Hematopoietic multipotent progenitor cell (in vitro differentiated cells): ENCODE measurements at places on chromosomes 6 and 20. TPM values are rescaled to one million over a fixed set of nuclear protein-coding genes. Genes with fewer than 3 reads are reported as not detected.

The PCNA gene
- total RNA-seq, result 153 TPM

The EPHA7 gene
- not detected for total RNA-seq

The GGTLC1 gene
- not detected for total RNA-seq

The STX11 gene
- total RNA-seq, result 32.3 TPM

The PNPLA1 gene
- total RNA-seq, result 0.27 TPM

The BMP7 gene
- not detected for total RNA-seq

The CCDC170 gene
- total RNA-seq, result not detected

The CLPSL1 gene
- total RNA-seq, result not detected

The WFDC2 gene
- total RNA-seq, result not detected

The ZNF165 gene
- total RNA-seq, result 1.6 TPM

The VSX1 gene
- not detected for total RNA-seq

The SDC4 gene
- total RNA-seq, result 4.0 TPM

The LST1 gene
- total RNA-seq, result 74.9 TPM

The PLA2G7 gene
- total RNA-seq, result not detected

The RPRD1B gene
- total RNA-seq, result 14.5 TPM

The UNC5CL gene
- 1.3 TPM for total RNA-seq

The PI16 gene
- not detected for total RNA-seq
